Daoy (cell line): ENCODE measurements at places on chromosomes 1 and 21.
A peak's percentile ranks its signal among the peaks of the same experiment; 100 is the strongest.

- peak; percentile 97 for DNase-seq
Measured at GRCh38 chr1:162856260-162856659, 4.7 kb downstream of the CCDC190 start.

GRCh38 chr1:216723274-216723780, at the start of gene ESRRG:
ESRRG (minus strand) TSS chr1:216723429; CDS start chr1:216723299, 130 bp downstream.
- peak; percentile 78 for DNase-seq

- peak; percentile 77 for DNase-seq
Measured at GRCh38 chr1:180213401-180214170, 16.5 kb upstream of the LHX4 start.

GRCh38 chr1:41383094-41383852, 22.0 kb downstream of the FOXO6 start:
- DNase-seq, result peak; percentile 76

GRCh38 chr1:27318136-27318535, 3.8 kb upstream of the TMEM222 start:
- no peak for DNase-seq

- no peak for DNase-seq
Measured at GRCh38 chr1:158830904-158831507, at the start of gene MNDA. MNDA (plus strand) TSS chr1:158831351; CDS start chr1:158842154, 10,803 bp downstream.
